HFFc6 (cell line): ENCODE measurements at places on chromosomes 7 and 10. TPM values are rescaled to one million over a fixed set of nuclear protein-coding genes. Genes with fewer than 3 reads are reported as not detected.

MRLN gene
- not detected in 3 replicates for total RNA-seq

INSYN2A gene
- total RNA-seq: 0.15 to 0.21 TPM (median 0.18 TPM) in 3 replicates

TSPAN13 gene
- 22.1 to 59.7 TPM (median 49.6 TPM) in 3 replicates for total RNA-seq

PRSS1 gene
- not detected in 2 replicates for total RNA-seq

MYH16 gene
- 0.06 TPM in 1 of 3 replicates, not detected in the others for total RNA-seq

OIT3 gene
- total RNA-seq: not detected in 3 replicates

EN2 gene
- total RNA-seq: not detected in 3 replicates

SFRP4 gene
- total RNA-seq: not detected in 3 replicates
